ENCODE measurements at places on chromosomes 13 and 19.

DNA sequence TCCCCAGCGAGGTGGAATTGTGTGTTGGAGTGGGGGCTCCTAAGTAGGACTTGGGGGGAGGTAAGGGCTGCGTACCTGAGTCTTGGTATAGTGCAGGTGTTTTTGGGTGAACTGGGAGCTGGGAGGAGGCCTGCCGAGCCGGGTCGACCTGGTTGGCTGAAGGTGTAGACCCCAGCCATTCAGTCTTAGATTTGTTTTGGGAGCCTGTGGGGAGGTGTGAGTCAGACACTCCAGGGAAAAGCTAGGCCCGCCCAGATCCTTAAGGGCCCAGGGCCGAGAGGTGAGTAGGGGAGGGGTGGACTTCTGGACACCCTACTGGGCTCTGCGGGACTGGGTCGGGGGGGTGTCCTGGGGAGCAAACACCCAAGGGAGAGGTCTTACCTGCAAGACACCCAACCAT lies 935 bp downstream of the CRB3 start:
- DNase-seq: no peak

- peak; percentile 85 for DNase-seq
Measured at GRCh38 chr19:47863514-47863936, 4.5 kb downstream of the TPRX2 start.

DNA sequence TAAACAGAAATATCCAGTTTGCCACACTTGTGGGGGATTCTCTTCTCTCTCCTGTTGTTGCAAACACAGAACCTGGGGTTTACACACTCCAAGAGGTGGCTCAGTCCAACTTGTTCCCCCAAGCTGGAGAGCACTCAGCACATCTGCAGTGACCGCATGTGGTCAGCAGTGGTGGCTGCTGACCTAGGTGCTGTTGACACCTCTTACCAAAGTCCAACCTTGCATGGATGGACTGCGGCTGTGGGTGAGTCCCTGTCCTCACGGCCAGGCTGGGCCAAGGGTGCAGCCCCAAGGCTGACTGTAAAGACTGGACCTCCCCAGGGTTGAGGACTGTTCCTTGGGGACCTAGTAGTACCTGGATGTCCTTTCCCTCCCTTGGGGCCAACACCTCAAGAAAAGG lies 6.1 kb downstream of the LRFN3 start:
- DNase-seq: no peak

GRCh38 chr13:80866921-80867320 lies 526.0 kb upstream of the SPRY2 start:
- DNase-seq: no peak

All from ovary (tissue), 10 donors.